ENCODE measurements at places on chromosomes 3 and 15. TPM values are rescaled to one million over a fixed set of nuclear protein-coding genes. Genes with fewer than 3 reads are reported as not detected.

- no peaks in the 10 kb centered on the region for H3K4me1 ChIP-seq
- H3K36me3 ChIP-seq: no peaks in the 10 kb centered on the region
- H3K27ac ChIP-seq: no peak overlapping the region
- H3K4me3 ChIP-seq: no peak overlapping the region
These were observed 9.9 kb downstream of the CRABP1 start for GRCh38 chr15:78350058-78350457.

TMCO5A gene
- not detected for total RNA-seq

DNA sequence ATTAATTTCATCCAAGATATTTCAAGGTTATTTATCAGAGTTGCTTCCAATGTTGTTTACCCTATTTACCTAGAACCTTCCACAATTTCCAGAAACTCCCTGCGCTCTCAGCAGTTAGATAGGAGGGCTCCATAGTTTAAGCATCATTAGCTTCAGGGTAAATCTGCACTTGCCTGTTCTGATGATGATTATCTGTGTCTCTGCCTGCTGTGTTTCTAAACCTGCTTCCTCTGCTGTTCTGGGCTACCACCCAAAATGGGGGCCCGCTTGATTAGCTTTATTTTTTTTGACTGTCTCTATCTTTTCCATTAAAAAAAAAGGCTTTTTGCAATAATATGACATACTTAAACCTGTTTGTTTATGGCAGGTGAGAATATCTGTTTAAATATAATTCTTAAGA is 472.4 kb downstream of the DIPK2A start:
- H3K27ac ChIP-seq: no peak overlapping the region
- H3K36me3 ChIP-seq: no peaks in the 10 kb centered on the region
- H3K27me3 ChIP-seq: no peaks in the 10 kb centered on the region
- no peaks in the 10 kb centered on the region for H3K4me1 ChIP-seq
- no peak overlapping the region for H3K4me3 ChIP-seq
- no peak for DNase-seq

DNA sequence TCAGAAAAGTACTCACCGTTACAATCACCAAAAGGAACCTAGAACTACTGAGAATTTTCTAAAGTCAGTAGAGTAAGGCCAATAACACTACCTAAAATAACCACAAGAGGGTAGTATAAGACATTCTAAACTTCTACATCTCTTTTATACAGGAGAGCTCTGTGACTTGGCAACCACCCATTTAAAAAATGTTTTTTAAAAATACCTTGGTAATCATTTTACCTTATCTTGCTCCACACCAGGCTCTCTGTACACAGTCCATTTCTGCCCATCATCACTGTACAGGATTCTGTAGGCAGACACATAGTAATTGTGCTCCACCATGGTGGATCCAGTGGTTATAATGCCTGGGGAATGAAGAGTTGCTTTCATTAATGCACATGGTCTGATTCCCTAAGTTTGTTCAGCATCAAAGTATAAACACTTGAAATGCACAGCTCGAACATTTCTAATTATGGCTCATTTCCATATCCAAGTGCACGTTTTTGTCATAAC is 54.5 kb downstream of the ST3GAL6 start:
- peak; percentile 45 for DNase-seq
- H3K36me3 ChIP-seq: peaks cover 6% of the 10 kb centered on the region
- no peak overlapping the region for H3K27ac ChIP-seq
- H3K4me3 ChIP-seq: no peak overlapping the region

DNA sequence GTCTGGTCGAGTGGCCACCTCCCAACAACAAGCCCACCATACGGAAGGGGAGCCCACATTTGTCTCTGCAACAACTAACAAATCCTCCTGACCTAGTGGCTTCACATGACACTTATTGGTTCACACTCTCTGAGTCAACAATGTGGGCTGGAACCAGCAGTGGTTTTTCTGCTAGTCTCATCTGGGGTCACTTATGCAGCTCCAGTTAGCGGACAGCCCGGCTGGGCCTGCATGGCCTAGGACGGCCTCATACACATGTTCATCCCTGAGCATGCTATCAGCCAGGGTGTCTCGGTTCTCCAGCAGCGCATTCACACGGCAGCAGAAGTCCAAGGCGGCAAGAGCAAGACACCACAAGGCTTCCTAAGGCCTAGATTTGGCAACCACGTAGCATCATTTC is 281.7 kb downstream of the XXYLT1 start:
- H3K27ac ChIP-seq: no peak overlapping the region
- peaks cover 5% of the 10 kb centered on the region for H3K27me3 ChIP-seq
- no peak for DNase-seq
- H3K36me3 ChIP-seq: no peaks in the 10 kb centered on the region

DNA sequence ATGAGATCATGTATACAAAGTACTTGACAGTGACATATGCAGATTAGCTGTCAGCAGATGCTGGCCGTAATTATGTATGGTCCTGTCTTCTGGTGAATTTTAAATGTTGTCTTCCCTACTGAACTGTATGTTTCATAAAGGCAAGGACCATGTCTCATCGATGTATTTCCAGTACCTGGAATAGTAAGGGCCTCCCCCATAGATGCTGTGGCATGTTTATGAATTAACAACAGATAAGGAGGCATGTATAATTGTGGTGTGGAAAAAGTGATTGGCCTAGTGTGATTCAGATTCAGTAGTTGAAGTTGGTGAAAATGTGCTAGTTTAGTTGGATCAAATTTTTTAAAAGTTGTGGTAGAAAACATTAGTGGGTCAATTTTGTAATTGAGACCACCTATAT is 202.7 kb upstream of the SLC2A2 start:
- no peak for DNase-seq
- H3K36me3 ChIP-seq: peaks cover 2% of the 10 kb centered on the region
- no peak overlapping the region for H3K27ac ChIP-seq
- H3K27me3 ChIP-seq: no peaks in the 10 kb centered on the region
- H3K4me1 ChIP-seq: no peaks in the 10 kb centered on the region

- no peak for DNase-seq
- H3K4me1 ChIP-seq: peaks cover 20% of the 10 kb centered on the region
- no peaks in the 10 kb centered on the region for H3K27me3 ChIP-seq
- H3K27ac ChIP-seq: no peak overlapping the region
These were observed 131.0 kb upstream of the NR2E3 start for GRCh38 chr15:71679223-71679792.

NMNAT3 gene
- total RNA-seq: 2.8 TPM

DNA sequence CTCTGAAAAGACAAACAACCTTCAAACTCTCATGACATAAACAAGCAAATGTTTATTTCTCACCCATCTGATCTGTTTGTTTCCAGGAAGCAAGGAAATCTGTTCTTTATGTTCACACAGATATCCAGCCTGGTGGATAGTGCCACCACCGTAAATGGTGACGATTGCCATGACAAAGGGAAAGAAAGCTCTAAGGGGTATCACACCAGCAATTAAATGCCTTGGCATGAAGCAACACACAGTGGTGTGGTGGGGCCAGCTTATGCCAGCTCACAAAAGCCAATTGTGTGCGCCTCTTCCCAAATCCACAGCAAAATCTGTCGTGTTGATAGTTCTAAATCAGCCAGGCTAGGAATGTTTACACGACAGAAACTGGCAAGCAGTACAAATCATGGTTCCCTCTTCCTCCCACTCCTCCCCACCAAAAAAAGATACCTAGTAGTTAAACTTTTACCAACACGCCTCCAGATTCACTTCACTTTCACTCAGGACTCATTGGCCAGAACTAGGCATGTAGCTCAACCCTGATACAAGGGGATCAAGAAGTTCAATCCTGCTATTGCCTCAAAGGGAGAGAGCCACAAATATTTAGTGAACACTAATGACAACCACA is 189.2 kb upstream of the SLCO3A1 start:
- H3K27me3 ChIP-seq: no peaks in the 10 kb centered on the region
- H3K27ac ChIP-seq: no peak overlapping the region
- H3K4me3 ChIP-seq: no peak overlapping the region

DNA sequence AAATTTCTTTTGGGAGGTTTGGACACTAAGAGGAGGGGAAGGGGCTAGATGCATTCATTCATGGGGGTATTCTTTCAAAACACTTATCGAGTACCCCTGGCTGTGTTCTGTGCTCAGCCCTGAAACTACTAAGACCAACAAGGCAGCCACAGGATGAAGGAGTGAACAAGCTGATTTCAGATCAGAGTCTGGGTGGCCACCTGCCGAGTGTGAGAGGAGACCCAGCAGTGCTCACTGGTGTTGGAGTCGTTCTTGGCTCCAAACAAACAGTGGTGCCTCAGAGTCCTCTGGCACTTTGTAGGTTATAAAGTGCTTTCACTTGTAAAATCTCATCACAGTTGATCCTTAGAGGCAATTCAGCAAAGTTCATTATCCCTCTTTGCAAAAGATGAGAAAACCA is 48.8 kb upstream of the CMTM8 start:
- DNase-seq: no peak
- H3K27ac ChIP-seq: no peak overlapping the region
- H3K27me3 ChIP-seq: peaks cover 5% of the 10 kb centered on the region
- H3K4me3 ChIP-seq: no peak overlapping the region

DNA sequence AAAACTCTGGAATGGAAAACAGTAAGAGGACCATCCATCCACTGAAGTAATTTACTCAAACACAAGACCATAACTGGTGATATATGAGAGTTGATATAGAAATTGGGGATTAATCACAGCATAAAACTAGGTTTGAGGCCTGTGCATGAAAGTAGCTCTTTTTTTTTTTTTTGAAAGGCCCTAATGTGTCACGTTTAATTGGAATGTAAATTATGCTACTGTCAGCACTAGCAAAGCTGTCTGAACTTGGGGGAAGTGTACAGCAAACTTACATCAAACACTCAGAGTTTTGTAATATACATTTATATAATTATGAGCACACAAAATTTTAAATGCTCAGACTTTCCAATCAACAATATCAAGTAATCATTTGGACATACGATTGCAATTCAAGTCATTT is 154.1 kb downstream of the GREM1 start:
- peaks cover 2% of the 10 kb centered on the region for H3K36me3 ChIP-seq
- H3K4me1 ChIP-seq: peaks cover 27% of the 10 kb centered on the region
- H3K27ac ChIP-seq: peak overlapping the region; percentile 87
- H3K4me3 ChIP-seq: no peak overlapping the region

C3orf85 gene
- total RNA-seq: not detected

DNA sequence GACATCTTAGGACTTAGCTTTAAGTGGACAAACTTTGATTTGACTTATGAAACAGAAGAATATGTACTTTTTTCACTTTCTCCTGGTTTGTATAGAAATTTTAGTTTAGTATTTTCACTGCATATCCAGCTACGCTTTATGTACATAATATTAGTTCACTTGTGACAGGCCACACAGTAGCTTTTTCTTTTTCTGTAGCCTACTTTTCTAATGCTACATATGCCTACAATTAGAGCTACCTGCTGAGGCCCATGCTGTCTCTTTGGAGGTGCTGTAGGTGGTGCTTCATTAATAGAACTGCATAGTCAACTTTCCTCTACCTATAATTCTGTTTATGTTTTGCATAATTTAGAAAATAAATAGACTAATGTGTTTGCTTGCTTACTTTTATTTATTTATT is 191.6 kb downstream of the NLGN1 start:
- no peaks in the 10 kb centered on the region for H3K27me3 ChIP-seq
- H3K27ac ChIP-seq: no peak overlapping the region
- no peak overlapping the region for H3K4me3 ChIP-seq
- H3K4me1 ChIP-seq: no peaks in the 10 kb centered on the region

PLSCR4 gene
- 36.7 TPM for total RNA-seq

DNA sequence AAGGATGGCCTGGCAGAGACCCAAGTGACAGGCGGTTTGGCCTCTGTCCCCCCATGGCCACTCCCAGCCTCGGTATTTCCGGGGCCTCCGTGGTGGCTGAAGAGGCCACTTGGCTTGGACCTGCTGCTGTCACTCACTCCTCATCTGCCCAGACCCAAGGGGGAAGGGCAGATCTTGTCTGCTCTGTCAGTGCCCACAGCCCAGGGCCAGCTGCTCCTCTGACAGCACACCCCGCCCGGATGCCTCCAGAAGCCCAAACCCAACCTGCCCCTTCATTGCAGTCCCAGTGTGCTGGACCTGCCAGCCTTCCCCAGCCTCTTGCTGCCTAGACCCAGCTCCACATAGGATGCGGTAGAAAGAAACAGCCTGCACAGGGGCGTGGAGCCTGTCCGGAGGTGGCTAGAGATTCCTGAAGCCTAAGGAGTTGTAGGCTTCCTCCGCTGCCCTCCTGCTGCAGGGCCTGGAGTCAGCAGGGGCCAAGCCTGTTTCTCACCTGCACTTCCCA is 52.0 kb downstream of the MAGEF1 start:
- H3K27ac ChIP-seq: no peak overlapping the region
- H3K36me3 ChIP-seq: no peaks in the 10 kb centered on the region
- H3K4me3 ChIP-seq: no peak overlapping the region
- H3K4me1 ChIP-seq: no peaks in the 10 kb centered on the region
- no peak for DNase-seq

DNA sequence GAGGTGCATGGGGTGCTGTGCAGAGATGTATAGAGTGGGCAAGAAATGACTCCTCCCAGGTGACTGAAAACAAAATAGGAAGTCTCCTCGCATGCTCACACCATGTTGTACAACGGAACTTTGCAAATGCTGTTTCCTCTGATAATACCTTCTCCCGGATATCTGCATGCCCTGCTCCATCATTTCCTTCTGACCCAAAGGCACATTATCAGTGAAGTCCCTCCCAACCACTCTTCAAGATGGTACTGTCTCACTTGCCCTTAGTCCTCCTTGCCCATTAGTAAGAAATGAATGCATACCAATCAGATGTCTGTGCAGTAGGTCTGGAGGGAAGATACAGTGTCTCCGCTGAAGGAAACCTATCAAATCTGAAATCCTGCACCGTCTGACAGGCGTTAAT is 12.0 kb downstream of the TMED3 start:
- no peak overlapping the region for H3K4me3 ChIP-seq
- H3K27me3 ChIP-seq: no peaks in the 10 kb centered on the region
- no peak for DNase-seq

- DNase-seq: no peak
- H3K4me3 ChIP-seq: no peak overlapping the region
- H3K4me1 ChIP-seq: no peaks in the 10 kb centered on the region
- no peaks in the 10 kb centered on the region for H3K36me3 ChIP-seq
These were observed 167.5 kb downstream of the GOLGA6L4 start for GRCh38 chr15:84402856-84403608.

DNA sequence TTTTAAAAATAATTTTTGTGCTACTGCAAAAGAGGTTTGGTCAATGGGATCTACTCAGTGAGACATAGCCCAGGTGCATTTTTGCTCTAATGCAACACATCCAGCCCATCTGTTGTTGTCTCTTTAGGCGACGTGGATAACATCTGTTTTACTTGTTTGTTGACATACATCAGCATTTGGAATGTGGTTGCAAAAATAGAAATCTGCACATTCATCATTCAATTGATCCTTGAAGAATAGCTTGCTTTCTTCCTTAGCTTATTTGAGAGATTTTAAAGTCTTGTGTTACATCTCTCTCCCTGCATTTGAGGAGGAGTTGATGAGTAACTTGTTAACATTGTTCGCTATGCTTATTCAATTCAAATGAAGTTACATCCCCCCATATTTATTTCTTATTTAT is 1202.3 kb downstream of the NSUN3 start:
- no peak overlapping the region for H3K4me3 ChIP-seq
- DNase-seq: no peak
- H3K27ac ChIP-seq: no peak overlapping the region
- H3K27me3 ChIP-seq: no peaks in the 10 kb centered on the region
- no peaks in the 10 kb centered on the region for H3K4me1 ChIP-seq

DNA sequence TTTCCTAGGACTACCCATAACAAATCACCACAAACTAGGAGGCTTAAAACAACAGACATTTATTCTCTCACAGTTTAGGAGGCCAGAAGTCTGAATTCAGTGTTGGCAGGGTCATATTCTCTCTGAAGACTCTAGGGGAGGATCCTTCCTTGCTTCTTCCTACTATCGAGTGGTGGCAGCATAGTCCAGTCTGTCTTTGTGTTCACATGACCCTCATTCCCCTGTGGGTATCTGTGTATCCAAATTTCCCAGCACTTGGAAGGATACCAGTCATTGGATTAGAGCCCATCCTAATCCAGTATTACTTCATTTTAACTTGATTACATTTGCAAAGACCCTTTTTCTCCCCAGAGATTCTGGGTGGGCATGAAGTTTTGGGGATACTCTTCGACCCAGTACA is 63.8 kb downstream of the GMPS start:
- no peaks in the 10 kb centered on the region for H3K4me1 ChIP-seq
- peaks cover 6% of the 10 kb centered on the region for H3K36me3 ChIP-seq
- DNase-seq: no peak

Data from fibroblast of lung (primary cell).